ENCODE measurements at places on chromosomes 2 and 18.

- no peak for DNase-seq
These were observed 5.6 kb downstream of the ITGB1BP1 start for GRCh38 chr2:9417725-9418124.

GRCh38 chr18:28059861-28060260 lies 117.1 kb downstream of the CDH2 start:
- no peak for DNase-seq

DNA sequence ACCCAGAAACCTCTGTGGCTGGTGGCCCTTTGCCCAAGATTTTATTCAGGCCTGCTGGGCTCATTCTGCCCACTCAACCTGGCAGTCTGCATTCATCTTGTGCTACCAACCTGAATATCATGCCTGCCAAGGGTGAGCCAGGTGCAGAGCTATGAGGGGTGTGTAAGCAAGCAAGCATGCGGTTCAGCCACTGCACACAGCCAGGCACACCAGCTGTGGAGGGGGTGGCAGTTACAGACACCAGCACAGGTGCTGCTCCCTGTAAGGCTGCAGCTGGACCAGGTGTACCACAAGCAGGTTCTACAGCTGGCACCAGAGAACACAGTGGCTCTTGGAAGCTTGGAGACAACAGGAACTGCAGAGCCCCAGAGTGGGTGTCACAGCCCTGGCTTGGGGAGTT lies 633.2 kb downstream of the FBXO15 start:
- no peak for DNase-seq

- DNase-seq: no peak
These were observed 60.6 kb downstream of the DAW1 start for GRCh38 chr2:227932001-227932400.

DNA sequence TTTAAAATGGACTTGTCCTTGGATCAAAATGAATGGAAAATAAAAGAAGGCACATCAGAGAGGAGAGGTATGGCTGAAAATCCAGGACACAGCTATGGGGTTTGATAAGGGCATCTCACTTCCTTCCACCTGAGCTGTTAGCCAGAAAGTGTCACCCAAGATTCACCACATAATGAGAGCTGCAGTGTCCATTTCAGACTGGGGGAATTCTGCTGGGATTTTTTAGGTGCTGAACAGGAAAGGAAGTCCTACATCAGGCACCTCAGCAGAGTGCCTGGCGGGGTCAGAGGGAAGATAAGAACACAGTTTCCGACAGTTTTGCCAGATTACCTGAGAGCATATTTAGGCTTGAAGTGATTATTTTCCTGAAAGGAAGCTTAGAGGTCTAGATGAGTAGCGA lies 187.6 kb upstream of the HNMT start:
- DNase-seq: no peak

DNA sequence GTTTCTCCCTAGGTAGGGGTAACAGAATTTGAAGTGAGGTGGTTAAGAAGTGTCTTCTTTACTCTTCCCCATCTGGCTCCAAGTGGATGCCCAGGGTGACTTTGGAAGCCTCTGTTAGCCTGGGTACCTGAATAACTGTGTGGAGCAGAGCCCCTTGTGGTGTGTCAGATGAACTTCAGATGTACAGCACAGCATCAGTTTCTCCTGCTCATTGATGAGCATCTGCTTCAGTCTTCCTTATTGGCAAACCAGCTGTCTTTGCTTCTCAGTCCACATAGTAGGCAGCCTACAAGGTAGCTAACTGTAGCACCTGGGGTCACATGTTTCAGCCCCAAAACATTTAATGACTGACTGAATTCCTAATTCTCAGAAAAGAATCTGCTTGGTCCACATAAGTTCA lies 56.2 kb upstream of the ATP8B1 start:
- DNase-seq: no peak

DNA sequence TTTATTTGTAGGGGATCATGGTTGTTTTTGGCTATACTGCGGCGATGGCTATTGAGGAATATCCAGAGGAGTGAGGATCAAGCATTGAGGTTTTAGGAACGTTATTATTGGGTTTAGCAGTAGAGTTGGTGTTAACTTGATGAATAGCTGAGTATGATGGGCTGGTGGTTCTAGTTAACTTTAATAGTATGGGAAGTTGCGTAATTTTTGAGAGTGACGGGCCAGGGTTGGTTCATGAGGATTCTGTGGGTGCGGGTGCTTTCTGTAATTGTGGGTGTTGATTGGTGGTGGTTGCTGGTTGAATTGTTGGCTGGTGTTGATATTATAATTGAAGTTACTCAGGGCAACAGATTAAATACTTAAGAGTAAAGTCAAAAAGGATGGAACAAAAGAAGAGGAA lies 6.0 kb upstream of the RAB6D start:
- DNase-seq: no peak

- peak; percentile 29 for DNase-seq
These were observed 20.3 kb downstream of the PLEK start for GRCh38 chr2:68385220-68385906.

- peak; percentile 36 for DNase-seq
These were observed 807 bp downstream of the PELI1 start for GRCh38 chr2:64143169-64144056.

- DNase-seq: no peak
These were observed 34.1 kb downstream of the ARHGEF4 start for GRCh38 chr2:130870779-130871178.

DNA sequence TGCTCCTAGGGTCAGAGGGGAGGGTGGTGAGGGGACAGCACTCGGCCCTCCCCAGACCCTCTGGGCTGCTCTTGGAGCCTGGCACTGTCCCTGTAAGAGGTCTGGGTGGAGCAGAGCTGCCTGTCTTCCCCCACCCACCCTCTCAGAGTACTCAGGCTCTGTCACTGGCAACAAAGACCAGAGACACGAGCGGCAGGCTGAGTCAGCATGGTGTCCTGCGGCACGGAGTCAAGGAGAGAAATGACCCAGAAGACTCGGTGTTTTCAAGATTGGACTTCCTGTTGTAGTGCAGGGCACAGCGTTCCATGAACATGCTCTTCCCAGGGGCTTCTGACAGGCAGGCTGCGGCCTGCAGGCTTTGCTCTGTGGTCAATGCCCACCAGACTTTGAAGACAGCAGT lies 19.9 kb downstream of the SIGLEC15 start:
- DNase-seq: no peak

DNA sequence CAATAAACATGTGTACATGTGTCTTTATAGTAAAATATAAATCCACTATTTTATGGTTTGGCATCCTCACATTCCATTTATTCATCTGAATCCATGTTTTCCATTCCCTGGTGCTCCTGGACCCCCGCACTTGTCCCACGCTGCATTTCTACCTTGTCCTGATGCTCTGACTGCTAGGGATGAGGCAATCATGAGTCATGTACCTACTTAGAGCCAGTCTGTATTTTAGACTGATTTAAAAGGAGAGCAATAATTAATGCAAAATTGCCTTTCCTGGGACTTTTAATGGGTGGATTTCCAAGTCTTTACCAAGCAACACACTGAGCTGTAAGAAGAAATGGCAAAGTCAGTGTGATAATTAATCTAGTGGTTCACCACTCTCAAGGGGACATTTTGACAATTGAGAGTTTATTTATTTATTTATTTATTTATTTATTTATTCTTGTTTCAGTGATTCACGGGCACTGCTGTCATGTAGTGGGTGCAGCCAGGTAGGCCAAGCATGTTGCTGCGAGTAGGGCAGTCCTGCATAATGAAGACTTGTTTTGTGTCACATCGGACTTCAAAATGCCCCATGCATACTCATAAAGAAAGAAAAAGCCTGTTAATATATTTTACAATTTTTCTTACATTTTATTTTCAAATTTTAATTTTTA lies 419.3 kb upstream of the VWC2L start:
- no peak for DNase-seq

- DNase-seq: no peak
These were observed 241.3 kb upstream of the ZNF804A start for GRCh38 chr2:184357033-184357432.

DNA sequence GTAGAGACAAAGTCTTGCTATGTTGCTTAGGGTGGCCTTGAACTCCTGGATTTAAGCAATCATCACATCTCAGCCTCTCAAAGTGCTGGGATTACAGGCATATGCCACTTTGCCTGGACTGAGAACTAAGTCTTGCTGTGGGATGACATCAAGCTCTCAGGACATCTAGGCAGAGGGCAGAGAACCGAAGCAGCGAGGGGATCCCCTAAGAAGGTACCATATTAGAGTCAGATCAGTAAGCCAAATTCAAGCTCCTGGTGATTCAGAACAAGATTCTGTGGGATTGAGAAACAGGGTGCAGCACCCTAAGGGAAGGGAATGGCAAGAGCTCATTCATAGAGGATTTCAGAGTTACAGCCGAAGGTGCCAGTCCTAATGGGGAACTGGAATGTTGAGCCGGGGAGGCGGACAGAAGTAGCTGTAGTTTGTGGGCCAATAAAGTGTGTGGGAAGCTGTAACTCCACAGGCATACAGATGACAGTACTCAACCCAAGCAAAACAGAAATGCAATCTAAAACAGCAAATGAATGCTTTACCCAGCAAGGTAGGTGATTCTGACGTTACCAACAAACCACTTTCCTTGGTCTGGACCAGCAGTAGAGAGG lies 30.9 kb downstream of the EPHA4 start:
- DNase-seq: no peak

GRCh38 chr2:189421644-189422043 lies 19.6 kb upstream of the WDR75 start:
- no peak for DNase-seq

GRCh38 chr18:79962311-79962710 lies 2.1 kb upstream of the HSBP1L1 start:
- no peak for DNase-seq

GRCh38 chr18:34128436-34128835 lies 96.3 kb downstream of the NOL4 start:
- no peak for DNase-seq

DNA sequence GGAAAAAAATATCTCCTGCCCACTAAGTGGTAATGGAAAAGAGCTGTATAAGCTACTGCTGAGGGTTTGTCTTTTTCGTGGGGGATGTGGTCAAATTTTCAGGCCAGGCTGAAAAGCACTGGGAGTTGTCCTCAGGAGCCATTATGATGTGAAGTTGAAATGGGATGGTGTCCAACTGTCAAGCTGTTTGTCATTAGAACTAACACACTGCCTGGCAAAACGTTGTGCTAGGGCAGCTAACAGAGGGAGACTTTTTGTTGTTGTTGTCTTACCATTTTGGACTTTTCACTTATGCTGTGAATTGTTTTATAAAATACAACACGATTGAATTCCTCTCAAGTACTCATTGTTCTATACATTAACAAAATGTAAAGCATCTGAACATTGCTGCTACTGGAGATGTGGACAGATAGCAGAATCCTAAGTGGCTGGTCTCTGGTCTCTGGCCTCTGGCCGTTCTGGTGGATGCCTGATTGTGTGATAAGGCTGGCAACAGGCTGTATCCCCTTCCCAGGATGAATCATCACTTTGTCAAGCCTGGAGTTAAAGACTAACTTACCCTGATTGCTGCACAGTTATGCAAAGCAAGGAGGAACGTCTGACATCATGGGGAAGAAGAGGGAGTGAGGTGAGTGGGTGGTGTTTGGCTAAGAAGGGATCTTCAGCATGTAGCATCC lies 2.3 kb downstream of the MYO1B start:
- DNase-seq: no peak

GRCh38 chr2:197184959-197185586 lies 125.5 kb downstream of the ANKRD44 start:
- DNase-seq: no peak

GRCh38 chr18:51559198-51559901 lies 361.9 kb upstream of the MEX3C start:
- DNase-seq: no peak

- DNase-seq: no peak
These were observed 3.0 kb downstream of the TMEM37 start for GRCh38 chr2:119434664-119435063.

DNA sequence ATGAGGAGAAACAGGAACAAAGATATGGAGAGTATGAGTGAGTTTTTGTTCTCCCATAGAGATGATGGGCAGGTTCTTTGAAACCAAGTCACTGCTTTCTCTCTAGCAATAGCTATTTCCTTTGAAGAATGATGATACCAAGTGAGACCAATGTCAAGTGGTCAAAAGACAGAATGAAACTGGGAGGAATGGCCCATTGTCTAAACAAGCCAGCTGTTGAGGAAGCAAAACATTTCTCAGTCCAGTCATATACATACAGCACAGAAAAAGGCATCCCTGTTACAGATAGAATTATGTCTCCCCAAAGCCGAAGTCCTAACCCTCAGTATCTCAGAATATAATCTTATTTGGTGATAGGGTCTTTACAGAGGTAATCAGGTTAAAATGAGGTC lies 66.1 kb upstream of the EPC2 start:
- DNase-seq: no peak

DNA sequence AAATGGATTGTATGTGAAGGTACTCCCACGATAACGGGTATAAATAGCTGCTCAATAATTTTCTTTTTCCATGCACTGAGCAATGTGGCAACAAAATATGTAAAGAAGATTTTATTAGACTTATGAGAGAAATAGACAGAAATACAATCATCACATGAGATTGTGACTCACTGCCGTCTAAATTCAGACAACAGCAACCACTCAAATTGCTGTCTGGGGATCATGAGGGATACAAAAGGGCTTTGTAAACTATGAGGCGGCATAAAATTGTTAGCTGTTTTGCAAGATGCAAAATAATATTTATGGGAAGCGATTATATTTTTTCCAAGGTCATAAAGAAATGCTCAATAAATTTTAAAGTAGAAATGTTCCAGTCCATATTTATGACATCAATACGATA lies 259.1 kb upstream of the AGAP1 start:
- DNase-seq: no peak

DNA sequence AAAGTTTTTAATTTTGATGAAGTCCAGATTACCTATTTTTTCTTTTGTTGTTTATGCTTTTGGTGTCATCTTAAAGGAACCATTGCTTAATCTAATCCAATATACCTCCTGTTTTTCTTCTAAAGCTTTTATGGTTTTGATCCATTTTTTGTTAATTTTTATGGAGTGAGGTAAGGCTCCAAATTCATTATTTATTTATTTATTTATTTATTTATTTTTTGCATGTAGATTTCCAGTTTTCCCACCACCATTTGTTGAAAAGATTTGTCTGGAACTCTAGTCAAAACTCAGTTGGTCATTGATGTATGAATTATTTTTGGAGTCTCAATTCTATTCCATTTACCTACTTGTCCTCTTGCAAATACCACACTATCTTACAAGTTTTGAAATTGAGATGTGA lies 99.4 kb upstream of the RBMS1 start:
- no peak for DNase-seq

- DNase-seq: no peak
These were observed 229.4 kb downstream of the ZNF516 start for GRCh38 chr18:76265497-76266235.

DNA sequence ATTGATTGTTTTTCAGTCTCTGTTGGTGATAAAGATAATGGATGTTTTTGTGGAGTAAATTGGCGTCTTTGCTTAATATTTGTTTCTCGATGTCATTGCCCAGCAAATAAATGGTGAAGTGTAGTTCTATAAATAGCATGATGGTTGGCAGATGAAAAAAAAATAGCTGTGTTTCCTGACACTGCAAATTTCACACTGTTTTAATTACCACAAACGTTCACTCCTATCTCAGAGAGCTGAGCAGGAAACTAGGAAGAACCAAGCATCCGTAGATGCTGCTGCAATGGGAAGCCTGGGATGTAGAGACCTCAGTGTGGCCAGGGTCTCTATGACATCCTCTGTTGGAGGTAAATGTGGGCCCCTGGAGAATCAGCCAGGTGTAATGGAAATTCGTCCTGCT lies 183.2 kb downstream of the CYRIA start:
- DNase-seq: no peak

- no peak for DNase-seq
These were observed 298.6 kb downstream of the MEIS1 start for GRCh38 chr2:66733364-66733999.
